ENCODE measurements at places on chromosomes 2 and 18.

DNA sequence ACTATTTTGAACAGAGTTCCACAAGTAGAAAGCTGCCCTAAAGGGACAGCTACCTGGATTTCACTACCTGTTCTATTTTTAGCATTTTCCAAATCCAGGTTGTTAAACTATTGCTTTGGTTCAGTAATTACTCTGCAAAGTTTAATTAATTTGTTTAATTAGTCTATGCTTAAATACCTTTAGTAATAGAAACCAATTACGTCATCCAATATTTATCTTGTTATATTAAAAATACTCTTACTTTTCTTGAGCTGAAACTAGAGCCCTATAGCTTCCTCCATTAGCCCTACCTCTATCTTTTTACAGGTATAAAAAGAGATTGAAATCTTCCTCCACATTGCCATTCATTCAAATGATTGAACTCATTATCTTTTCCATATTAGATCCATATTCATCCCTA, 514.6 kb downstream of the DSC3 start:
- no peak for DNase-seq

GRCh38 chr2:36569267-36569856, 28.6 kb downstream of the FEZ2 start:
- DNase-seq = no peak

DNA sequence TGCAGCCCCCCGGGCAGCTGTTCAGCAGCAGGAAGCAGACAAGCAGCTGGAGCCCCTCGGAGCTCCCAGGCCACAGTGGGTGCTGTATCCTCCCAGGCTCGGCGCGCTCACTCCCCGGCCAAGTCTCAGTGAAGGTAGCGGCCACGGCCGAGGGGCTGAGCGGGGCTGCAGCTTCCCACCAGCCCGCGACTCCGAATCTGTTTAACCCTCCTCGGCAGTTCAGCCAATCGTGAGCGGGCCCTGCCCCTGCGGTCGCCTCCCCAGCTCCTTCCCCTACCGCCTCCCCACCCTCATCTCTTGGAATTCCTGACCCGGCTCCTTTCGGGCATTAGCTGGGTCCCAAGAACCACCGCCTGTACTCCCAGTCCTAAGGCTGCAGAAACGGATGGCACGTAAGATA, at the start of gene RESP18:
TSS of gene RESP18 (minus strand) at position 203 of the 400 bp plus-strand sequence.
- DNase-seq = no peak

- DNase-seq = no peak
Measured at GRCh38 chr2:133438026-133438425, 130.2 kb downstream of the NCKAP5 start.

DNA sequence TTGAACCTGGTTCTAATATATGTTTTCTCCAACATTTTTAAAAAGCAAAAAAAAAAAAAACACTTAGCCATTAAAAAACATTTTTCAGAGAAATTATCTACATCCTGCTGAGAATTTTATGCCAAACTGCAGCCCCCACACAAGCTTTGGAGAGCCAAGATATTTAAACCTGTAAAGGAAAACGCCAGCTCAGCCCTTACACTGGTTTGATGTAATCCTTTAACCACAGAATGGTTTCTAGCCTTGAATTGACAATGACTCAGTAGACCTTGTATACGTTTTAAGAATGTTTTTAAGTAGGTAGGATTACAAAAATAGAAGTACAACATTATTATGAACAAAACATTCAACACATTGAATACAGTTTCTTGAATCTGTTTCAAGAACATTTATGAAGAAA, 113.6 kb downstream of the BABAM2 start:
- no peak for DNase-seq

Measured in stimulated activated CD4-positive, alpha-beta T cell treated with anti-CD3 and anti-CD28 coated beads, TNF-alpha, amount 100 ng/mL, for 1 hour (primary cell).